ENCODE measurements at places on chromosomes 5 and 9.

GRCh38 chr9:132943651-132944293 is 644 bp downstream of the TSC1 start:
- peak; percentile 11 for DNase-seq

GRCh38 chr9:14824481-14824880 is 85.7 kb downstream of the FREM1 start:
- no peak for DNase-seq

DNA sequence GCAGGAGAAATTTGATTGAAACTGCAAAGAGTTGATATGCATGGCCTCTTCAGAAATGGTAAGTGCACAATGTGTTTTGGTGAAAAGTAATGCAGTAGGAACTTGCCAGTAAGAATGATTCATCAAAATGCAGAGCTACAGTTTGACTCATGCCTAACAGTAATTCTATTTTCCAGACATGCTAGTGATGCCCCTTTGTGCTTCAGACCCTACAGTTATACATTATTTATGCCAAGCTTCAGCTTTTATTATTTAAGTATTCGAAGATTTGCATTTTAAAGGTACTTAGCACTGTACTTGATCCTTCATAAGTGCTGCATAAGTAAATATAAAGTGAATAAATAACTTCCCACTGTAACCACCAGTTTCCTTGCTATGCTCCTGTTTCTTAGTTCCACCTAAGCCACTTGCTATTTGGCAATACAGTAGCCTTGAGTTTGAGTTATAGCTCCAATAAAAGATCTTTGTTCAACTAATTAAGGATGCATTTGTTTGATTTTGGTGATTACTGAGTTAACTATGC is 3.6 kb upstream of the SPATA31E1 start:
- DNase-seq, result peak; percentile 64

- no peak for DNase-seq
Measured at GRCh38 chr5:157177953-157178352, 2.7 kb upstream of the ITK start.

DNA sequence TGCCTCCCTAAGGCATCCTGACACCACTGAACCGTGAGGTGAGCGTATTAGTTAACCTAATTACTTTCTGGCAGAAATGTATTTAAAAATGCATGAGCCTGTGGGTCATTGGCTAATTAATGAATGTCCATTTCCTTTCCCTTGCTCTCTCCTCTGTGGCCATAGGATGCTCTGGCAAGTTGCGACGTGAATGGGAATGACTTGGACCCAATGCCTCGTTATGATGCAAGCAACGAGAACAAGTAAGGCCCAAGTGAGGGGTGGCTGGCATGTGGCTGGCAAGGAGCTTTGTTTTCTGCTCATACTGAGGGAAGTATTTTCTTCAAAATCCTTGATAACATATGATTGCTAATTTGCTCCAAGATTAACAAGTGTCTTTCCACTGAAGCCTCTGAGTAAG is 136.3 kb downstream of the PCSK5 start:
- peak; percentile 55 for DNase-seq

DNA sequence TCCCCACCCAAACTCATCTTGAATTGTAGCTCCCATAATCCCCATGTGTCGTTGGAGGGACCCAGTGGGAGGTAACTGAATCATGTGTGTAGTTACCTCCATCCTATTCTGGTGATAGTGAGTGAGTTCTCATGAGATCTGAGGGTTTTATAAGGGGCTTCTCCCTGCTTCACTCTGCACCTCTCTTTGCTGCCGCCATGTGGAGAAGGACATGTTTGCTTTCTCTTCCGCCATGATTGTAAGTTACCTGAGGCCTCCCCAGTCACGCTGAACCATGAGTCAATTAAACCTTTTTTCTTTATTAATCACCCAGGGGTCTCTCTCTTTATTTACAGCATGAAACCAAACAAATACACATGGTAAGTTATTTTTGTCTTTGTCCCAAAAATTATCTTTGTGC is 726.1 kb downstream of the CDH18 start:
- no peak for DNase-seq

DNA sequence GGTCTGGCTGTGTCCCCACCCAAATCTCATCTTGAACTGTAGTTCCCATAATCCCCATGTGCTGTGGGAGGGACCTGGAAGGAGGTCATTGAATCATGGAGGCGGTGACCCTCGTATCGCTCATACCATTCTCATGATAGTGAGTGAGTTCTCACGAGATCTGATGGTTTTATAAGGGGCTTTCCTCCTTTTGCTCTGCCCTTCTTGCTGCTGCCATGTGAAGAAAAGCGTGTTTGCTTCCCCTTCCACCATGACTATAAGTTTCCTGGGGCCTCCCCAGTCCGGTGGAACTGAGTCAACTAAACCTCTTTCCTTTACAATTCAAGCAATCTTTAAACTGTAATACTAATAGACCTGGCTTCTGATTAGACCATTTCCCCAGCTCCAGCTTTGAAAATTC is 92.2 kb upstream of the SARDH start:
- no peak for DNase-seq

DNA sequence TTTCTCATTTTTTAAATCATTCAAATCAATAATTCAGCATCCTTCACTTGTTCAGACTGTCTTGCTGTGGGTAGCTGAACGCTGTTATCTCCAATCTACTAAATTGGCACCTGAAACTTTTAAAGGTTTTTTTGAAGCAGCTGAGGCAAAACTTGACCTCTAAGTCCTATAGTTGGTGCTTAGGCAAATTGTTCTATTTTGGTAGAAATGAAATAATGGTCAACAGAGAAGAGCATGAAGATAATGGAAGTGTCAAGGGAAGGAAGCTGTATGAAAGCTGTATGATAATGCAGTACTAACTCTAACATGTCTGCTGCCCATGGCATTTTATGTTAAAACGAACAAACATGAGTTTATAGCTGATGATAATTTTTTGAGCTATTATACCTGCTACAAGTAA is 138.0 kb downstream of the GDNF start:
- no peak for DNase-seq

DNA sequence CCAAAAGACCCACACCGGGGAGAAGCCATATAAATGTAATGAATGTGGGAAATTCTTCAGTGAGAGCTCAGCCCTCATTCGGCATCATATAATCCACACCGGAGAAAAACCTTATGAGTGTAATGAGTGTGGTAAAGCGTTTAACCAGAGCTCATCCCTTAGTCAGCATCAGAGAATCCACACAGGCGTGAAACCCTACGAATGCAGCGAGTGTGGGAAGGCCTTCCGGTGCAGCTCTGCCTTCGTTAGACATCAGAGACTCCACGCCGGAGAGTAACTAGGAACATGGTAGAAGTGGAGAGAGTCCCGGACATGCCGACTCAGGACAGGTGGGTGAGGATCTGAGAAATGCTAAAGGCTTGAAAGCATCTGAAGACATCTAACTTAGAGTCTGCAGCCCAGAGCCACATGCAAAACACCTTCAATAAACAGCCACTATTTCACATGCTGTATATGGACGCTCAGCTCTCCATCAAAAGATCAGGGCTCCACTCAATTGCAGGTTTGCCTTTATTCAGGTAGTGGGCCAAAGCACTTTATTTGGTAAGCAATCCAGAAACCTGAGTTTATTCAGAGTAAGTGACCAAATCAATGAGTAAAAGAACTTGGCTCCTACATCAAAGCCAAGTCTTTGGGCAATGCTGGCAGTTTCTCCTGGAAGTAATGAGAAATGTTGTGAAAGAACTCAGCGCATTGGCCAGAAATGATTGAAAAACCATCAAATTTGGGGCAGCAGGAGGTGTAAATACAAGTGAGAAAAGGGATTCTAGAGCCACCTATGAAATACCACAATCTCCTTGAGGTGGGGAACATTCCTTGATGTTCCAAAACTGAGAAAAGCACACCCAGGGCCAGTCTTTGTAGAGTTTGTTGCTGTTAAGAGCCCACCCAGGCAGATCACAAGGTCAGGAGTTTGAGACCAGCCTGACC is 6.0 kb downstream of the RPL12 start:
- peak; percentile 52 for DNase-seq

DNA sequence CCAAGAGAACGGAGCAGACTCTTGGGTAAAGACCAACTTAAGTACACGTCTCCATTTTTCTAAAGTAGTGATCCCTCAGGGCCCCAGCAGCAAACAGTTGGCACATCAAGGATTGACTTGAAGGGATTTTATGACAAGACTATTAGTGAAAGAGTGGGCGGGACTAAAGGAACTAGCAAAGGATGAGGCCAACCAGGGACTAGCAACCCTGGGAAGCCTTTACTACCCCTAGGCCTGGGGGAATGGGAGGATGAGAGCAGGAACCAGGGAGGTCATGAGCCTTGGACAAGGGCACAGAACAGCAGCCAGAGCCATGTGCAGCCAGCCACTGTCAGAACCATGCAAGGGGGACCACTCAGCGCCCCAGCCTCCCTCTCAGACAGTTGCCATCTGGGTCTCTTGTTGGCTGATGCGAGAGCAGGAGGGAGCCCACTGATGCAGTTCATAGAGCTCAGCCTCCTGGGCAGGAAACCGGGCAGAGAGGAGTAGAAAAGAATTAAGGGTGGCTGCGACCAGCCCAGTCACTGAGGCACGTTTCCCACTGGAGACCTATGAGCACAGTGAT is 28.1 kb downstream of the TGFBI start:
- no peak for DNase-seq

DNA sequence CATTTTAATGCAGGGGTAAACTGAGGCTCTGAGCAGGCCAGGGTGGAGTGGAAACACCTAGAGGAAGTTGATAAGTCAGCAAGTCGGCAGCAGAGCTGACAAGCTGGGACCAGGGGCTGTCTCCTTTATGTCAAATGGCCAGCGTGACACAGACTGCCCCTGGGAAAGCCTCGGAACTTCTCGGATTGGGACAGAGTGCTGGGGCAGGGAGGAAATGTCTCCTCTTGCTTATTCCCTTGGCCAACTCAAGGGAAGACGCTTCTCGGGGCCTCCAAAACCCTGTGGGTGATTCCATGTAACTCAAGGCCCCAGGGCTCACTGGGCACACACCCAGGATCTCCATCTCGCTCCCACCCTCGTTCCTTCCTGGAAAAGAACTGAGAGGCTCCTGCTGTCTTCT is 25.4 kb upstream of the ANXA6 start:
- DNase-seq, result no peak

GRCh38 chr5:2832394-2832793 is 80.9 kb upstream of the IRX2 start:
- DNase-seq, result no peak

DNA sequence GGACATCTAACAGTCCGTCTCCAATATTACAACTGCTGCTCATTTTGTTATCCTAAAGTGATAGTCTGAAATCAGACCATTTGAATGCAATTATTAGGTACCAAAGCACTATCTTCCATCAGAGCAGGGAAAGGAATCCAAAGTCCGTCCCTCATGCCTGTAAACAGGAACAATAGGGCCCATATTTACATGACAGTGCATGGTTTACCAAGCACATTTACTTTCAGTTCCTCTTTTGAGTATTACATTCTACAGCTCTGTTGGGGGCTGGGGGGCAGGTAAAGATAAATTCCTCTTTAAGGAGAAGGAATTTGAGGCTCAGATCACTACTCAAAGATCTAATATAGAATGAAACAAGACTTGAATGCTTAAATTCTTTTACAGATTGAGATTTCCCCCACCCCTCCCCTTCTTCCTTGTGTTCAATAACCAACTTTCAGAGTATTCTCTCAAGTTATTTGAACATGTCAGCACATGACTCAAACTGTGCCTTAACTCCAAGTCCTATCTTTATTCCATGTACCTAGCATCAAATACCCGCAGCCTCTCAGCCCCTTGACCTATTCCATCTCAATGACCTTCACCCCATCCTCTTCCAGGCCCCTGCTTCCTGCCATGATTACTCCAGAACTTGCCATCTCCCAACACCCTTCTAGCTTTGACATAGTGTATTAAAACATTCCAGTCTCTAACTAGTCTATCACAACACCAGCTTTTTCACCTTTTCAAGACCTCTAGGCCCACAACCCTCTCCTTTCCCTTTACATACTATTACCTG is 71.0 kb downstream of the BRINP1 start:
- no peak for DNase-seq

DNA sequence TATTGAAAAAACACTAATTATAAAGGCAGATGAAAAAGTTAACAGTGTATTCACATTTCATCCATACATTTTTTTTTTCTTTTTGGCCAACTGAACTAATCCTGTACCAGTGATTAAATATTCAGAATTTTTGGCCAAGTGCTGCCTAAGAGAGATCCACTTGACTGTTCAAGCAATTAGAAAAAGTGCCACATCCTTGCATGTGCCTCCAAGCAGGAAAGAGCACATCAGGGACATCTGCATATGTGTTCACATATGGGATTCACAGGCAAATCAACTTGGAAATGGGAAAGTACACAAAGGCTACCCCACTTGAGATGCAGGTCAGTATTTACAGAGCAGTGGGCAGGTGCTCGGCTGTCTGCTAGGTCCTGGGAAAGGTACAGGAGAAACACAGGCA is 163.3 kb upstream of the LHFPL2 start:
- no peak for DNase-seq

- no peak for DNase-seq
Measured at GRCh38 chr5:79699763-79700400, 10.2 kb downstream of the CMYA5 start.

- no peak for DNase-seq
Measured at GRCh38 chr5:168778536-168778935, 199.4 kb upstream of the PANK3 start.

- DNase-seq, result peak; percentile 89
Measured at GRCh38 chr5:171521219-171521633, 101.8 kb downstream of the FGF18 start.

DNA sequence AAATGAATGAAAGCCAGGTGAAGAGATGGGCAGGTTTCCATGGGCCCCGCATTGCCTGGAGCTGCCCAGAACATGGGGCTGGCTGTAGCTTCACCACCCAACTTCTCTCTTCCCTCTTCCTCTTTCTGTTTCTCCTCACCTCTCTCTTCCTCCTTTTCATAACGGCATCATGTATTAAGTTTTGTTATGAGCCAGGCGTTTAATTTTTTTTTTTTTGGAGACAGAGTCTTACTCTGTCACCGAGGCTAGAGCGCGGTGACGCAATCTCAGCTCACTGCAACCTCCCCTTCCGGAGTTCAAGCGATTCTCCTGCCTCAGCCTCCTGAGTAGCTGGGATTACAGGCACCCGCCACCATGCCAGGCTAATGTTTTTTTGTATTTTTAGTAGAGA is 13.0 kb upstream of the SPINK4 start:
- no peak for DNase-seq

DNA sequence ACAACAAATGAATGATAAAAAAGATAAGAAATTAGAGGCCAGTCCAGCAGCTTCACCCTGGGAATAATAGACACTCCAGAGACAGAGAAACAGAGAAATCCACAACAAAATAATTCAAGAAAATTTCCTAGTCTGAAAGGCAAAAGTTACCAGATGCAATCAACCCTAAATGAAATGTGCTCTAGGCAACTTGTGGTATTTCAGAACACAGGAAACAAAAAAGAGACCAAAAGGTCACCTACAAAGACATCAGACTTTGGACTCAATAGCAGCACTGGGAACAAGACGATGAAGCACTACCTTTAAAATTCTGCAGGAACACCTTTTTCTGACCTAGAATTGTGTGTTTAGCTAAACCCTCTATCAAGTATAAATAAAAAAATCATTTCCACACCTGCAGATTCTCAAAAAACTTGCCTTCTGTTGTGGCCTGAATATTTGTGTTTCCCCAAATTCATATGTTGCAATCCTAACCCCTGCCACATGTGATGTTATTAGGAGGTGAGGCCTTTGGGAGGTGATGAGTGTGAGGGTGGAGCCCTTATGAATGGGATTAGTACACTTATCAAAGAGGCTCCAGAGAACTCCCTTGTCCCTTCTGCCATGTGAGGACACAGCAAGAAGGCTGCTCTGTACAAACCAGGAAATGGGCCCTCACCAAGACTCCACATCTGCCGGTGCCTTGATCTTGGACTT is 5.9 kb upstream of the MAPK9 start:
- no peak for DNase-seq

GRCh38 chr5:142826741-142827492 is 56.7 kb downstream of the ARHGAP26 start:
- peak; percentile 68 for DNase-seq

GRCh38 chr5:129094924-129095899 is 663 bp downstream of the ISOC1 start:
- peak; percentile 28 for DNase-seq
